NCI-H748 treated with DMSO at 0.1 percent for 48 hours (cell line): ENCODE measurements at places on chromosomes 3 and 15.

- DNase-seq, result no peak
Observed at GRCh38 chr3:117104381-117104780, 394.8 kb downstream of the TUSC7 start.

DNA sequence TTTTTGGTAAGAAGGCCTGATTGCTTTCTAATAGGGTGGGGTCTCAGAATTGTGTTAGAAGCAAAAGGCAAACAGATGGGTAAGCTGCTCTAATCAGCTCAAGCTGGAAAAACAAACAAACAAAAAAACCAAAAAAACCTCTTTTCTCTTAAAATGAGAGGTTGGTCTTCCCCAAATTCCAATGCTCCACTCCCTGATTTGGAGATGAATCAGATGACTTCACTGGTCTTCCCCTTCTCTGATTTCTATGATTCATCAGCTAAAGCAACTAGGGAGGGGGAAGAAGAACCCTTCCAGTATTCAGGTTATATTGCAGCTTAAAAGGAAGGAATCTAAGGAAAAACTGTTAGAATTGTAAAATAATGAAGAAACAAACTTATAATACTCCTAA is 9.6 kb upstream of the ANXA2 start:
- no peak for DNase-seq

DNA sequence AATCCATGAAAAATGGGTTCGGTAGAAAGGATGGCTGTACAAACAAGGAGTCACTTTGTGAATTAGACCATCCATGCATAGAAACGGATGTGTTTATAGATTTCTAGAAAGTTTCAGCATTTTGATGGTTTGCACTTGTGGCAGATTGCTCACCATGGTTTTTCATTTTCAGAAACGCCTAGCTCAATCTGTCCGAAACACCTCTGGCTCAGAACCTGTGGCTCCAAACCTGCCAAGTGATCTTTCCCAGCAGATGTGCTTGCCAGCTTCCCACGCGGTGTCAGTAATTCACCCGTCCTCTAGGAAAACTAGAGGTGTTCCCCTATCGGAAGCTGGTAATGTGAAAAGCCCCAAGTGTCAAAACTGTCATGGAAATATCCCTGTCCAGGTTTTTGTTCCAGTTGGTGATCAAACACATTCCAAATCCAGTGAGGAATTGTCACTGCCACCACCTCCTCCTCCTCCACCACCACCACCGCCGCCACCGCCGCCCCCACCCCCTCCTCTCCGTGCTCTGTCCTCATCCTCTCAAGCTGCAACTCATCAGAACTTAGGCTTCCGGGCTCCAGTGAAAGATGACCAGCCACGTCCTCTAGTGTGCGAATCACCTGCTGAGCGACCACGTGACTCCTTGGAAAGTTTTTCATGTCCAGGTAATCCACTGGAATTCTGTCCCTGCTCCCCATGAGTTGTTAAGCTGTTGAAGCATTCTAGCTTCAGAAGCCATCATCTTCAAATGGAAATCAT is 21.2 kb downstream of the WHAMM start:
- DNase-seq, result no peak

DNA sequence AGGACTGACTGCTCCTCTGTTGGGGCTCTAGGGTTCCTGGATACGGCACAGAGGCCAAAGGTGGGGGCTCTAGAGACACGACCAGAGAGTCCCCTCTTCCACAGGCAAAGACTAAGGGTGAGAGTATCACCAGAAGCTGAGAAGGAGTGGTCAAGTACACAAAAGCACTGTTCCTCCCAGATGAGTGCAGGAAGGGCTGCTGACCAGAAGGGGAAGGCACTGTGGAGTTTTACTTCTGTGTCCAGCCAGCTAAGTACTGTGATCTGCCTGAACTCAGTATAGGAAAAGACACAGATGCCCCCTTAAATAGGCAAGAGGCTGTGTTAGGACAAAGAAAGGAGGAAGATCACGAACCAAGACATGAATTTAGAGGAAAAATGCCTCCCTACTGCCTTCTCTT is 11.7 kb downstream of the MRPS11 start:
- no peak for DNase-seq

GRCh38 chr3:99551520-99551919 is 86.9 kb upstream of the COL8A1 start:
- DNase-seq, result no peak

DNA sequence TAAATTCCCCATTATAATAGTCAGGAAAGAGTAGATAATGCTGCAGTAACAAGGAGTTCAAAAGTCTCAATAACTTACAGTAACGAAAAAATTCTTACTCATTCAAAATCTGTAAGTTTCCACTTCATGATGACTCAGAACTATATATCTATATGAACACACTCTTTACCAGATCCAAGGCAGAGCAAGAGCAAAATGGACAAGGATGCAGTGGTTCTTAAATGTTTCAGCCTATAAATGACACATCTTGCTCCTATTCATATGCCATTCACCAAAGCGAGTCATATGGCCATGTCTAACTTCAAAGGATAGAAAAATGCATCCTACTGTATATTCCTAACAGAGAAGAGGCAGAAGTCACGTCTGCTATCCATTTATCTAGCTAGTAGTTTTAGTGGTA is 787.7 kb downstream of the NAALADL2 start:
- DNase-seq, result no peak

- no peak for DNase-seq
Observed at GRCh38 chr3:17063596-17063995, 178.8 kb downstream of the PLCL2 start.

GRCh38 chr15:44735482-44736180 is 697 bp upstream of the TRIM69 start:
- DNase-seq, result no peak

GRCh38 chr3:56295161-56295560 is 173.1 kb downstream of the ERC2 start:
- DNase-seq, result no peak

- no peak for DNase-seq
Observed at GRCh38 chr3:177471733-177472480, 274.6 kb upstream of the TBL1XR1 start.

DNA sequence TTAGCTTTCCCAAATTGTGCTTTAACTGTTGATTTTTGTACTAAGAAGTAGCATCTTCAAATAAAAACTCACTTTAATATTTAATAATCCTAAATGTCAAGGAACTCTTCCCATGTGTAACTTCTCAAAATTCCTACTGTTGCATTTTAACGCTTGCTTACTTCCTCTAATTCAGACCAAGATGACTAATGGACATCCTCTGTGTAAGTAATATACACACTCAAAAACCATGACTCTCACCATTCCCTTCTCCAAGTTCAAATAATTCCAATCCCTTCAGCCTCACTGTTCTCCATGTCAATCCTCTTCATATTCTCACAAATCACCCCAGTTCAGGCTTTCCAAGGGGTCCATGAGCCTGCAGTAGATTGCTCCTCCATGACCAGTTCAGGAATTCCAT is 13.0 kb downstream of the MRPL46 start:
- DNase-seq, result no peak

DNA sequence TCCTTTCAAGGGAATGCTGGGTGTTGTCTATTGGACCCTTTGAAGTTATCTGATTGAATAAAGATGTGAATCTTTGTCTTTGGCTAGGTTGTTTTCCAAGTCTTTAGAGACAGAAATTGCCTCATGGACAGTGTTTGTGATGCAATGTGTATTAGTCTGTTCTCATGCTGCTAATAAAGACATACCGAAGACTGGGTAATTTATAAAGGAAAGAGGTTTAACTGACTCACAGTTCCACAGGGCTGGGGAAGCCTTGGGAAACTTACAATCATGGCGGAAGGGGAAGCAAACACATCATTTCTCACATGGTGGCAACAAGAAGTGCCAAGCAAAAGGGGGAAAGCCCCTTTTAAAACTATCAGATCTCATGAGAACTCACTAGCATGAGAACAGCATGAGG is 88.8 kb upstream of the PLXND1 start:
- no peak for DNase-seq
